Stromal cell of bone marrow (primary cell): ENCODE measurements at places on chromosomes 6 and 20.

GRCh38 chr6:55293116-55293515, 34.2 kb upstream of the GFRAL start:
- peak; percentile 4 for DNase-seq

GRCh38 chr6:30685157-30686008, 1.1 kb downstream of the PPP1R18 start:
- no peak for DNase-seq

- DNase-seq = no peak
Observed at GRCh38 chr6:17740559-17741220, 34.0 kb upstream of the NUP153 start.

- no peak for DNase-seq
Observed at GRCh38 chr20:25288291-25289181, 40.7 kb downstream of the PYGB start.

GRCh38 chr6:74248966-74249365, 553.0 kb downstream of the CD109 start:
- DNase-seq = no peak

DNA sequence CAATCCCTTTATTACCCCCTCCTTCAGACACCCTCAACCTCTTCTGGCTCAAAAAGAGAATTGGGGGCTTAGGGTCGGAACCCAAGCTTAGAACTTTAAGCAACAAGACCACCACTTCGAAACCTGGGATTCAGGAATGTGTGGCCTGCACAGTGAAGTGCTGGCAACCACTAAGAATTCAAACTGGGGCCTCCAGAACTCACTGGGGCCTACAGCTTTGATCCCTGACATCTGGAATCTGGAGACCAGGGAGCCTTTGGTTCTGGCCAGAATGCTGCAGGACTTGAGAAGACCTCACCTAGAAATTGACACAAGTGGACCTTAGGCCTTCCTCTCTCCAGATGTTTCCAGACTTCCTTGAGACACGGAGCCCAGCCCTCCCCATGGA, 2.2 kb downstream of the TNF start:
- no peak for DNase-seq

DNA sequence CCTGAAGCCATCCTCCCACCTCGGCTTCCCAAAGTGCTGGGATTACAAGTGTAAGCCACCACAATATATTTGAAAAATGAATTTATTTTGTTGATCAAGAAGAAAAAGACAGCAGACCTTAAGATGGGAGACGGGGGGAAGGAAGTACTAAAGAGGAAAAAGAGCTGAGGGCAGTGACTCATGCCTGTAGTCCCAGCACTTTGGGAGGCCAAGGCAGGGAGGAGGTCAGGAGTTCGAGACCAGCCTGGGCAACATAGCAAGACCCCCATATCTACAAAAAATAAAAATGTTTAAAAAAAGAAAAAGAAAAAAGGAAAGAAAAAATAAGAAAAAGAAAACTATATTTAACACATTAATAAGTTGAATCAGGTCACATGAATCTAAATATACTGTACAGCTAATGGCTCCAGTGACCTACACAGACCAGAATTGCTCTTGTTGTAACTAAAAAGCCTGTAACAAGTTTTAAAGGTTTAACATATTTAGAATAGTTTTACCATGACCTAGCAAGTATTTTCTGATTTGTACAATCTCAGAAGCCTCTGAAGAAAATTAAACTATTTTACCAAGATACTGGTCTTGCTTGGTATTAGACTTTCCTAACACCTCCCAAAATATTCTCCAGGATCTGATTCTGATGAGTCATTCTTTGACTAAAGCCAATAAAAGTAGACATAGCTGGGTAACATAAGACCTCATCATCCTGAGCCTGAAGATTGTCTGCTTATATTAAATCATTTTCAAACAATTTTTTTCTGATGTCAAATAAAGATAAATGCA, 4.3 kb upstream of the AKIRIN2 start:
- no peak for DNase-seq

- no peak for DNase-seq
Observed at GRCh38 chr6:11418290-11418905, 119.2 kb upstream of the TMEM170B start.

DNA sequence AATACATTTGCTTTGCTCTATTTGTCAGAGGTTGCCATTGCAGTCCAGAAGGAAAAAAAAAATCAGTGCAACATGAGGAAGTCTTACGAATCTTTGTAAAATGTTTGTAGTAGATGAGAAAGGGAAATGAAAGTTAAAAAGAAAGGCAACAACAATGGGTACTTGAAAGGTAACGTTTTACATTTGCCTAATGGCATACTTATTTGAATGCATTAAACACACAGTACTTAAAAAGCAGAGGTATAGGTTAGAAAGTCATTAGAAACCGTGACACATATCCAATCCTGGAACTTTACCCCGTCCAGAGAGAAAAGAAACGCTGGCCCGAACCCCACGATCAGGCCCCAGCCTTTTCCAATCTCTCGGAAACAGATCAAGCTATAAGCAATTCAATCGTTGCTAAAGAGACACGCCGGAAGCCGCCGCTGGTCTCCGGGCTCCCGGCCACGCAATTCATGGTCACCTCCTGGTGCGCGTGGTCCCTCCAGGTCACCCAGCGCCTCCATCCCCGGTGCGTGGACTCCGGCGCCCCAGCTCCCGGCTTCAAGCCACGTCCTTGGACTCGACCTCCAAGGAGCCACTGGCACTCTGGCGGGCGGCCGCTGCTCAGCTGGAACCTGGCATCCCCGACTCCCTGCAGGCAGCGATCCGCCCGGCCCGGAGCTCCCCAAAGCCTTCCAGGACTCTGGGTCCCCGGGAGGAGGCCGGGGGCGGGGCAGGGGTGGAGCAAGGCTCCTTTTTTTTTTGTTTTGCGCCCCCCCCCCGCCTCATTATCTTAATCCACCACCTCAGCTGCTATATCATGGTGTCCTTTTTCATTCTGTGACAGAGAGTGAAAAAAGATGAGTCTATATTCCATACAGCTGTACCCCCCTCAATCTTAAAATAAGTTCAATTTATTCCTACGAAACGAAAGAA, at the start of gene SLC18B1:
TSS of gene SLC18B1 (minus strand) at position 687 of the 918 bp plus-strand sequence. CDS start at position 506, 181 bp downstream.
- no peak for DNase-seq

- DNase-seq = peak; percentile 41
Observed at GRCh38 chr20:57212534-57213276, 53.7 kb downstream of the BMP7 start.

GRCh38 chr6:118134736-118135135, 227.7 kb downstream of the SLC35F1 start:
- no peak for DNase-seq

GRCh38 chr20:43727980-43728590, 1.3 kb upstream of the GTSF1L start:
- no peak for DNase-seq

- no peak for DNase-seq
Observed at GRCh38 chr6:158324136-158324535, 11.9 kb downstream of the TULP4 start.
